ENCODE measurements at places on chromosomes 3 and 15.

GRCh38 chr3:138396752-138397410 is 37.5 kb upstream of the ESYT3 start:
- DNase-seq = no peak

DNA sequence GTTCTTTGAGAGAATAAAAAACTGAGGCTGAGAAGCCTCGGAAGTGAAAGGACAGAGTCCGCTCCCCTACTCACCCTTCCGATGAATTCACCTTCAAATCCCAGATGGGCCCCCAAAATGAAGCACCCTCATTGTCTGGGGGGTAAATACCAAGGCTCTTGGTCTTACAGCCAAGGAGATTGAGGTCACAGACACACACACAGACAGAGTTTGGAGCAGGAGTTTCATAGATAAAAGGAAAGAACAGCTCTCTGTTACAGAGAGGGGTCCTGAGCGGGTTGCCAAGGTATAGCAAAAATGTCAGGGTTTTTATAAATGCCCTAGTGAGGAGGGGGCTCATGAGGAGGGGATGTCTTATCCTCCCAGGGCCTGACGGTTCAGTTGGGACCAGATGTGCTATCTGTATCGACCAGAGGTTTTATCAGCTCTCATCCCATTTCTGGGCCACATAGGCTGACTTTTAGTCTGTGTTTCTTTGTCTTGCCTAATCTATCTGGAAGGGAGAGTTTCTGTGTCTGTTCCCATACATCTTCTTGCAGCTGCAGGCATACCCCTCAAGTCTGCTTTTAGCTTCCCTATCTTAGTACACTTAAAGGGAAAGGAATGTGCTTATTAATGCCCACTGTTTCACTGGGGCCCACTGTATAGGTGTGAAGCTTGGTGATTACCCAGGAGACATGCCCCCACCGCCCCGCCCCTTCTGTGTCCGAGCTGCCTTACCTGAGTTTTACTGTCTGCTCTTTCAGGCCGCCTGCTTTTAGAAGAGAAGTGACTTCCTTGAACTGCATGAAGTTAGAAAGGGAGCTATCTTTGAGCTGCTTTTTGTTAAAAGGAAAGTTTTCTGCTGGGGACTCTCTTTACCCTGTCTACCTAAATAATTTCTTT is 66.8 kb upstream of the ATP11B start:
- DNase-seq = no peak

GRCh38 chr3:11154036-11154952 is at the start of gene HRH1:
Gene HRH1 (plus strand): TSS chr3:11154493. CDS start chr3:11259038, 104,545 bp downstream.
- DNase-seq = no peak

- DNase-seq = no peak
Observed at GRCh38 chr15:68419301-68420175, 12.4 kb downstream of the ITGA11 start.

GRCh38 chr3:11575677-11576076 is 68.0 kb downstream of the VGLL4 start:
- no peak for DNase-seq

- no peak for DNase-seq
Observed at GRCh38 chr3:129025691-129026435, 24.8 kb downstream of the EFCC1 start.

DNA sequence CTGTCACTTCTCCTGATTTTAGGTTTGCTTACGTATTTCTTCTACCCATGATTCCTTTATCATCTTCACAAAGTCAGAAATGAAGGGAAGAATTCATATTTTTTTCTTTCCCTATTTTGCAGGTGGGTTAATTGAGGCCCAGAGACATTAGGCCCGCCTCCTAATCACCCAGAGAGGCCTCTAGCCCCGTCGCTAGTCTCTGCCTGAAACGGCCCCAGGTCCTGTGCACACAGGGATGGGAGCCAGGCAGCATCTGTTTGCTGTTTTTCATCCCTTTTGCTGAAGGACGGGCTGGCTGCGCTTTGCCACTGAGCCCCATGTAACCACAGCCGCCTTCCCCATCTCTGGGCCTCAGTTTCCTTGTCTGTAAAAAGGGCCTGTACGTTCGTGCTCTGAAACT is 135.9 kb downstream of the FBLN2 start:
- no peak for DNase-seq

- no peak for DNase-seq
Observed at GRCh38 chr3:160112996-160113395, 112.2 kb upstream of the C3orf80 start.

DNA sequence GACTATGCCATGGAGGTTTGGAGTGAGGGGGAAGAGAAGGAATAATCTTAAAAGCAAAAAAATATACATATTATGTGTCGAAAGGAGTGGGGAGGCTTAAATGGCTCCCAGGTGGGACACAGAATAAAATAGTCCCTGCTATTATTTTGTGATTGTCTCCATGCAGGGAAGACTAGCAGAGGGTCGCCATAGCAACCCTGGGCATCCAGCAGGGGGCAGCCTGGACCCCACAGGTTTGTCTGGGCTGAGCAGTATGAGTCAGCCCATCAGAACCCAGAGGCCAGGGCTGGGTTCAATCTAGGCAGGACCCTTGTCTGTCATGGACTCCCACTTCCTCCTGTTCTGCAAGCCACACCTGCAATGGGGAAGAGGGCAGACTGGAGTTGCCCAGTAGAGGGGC is 17.6 kb upstream of the LINGO1 start:
- no peak for DNase-seq

- DNase-seq = no peak
Observed at GRCh38 chr3:109678600-109678999, 341.3 kb upstream of the DPPA4 start.

DNA sequence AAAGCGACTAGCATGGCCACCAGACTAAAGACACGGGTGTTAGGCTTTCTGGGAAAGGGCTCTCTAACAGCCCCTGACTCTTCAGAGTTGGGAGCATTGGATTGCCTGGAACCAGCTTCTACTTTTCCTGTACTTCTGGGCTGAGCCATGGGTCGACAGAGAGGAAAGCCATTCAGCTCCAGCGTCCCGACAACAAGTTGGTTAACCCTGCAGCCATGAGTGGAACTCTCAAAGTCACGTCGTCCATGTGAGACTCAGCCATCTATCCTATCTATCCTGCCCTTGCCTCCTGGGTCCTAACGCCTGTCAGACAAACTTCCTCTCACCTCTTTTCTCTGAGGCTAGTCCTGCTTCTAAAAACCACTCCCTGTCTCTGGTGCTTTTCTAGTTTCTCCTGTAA is 32.6 kb upstream of the TBC1D5 start:
- no peak for DNase-seq

- DNase-seq = no peak
Observed at GRCh38 chr3:162704238-162704637, 1207.6 kb downstream of the OTOL1 start.

DNA sequence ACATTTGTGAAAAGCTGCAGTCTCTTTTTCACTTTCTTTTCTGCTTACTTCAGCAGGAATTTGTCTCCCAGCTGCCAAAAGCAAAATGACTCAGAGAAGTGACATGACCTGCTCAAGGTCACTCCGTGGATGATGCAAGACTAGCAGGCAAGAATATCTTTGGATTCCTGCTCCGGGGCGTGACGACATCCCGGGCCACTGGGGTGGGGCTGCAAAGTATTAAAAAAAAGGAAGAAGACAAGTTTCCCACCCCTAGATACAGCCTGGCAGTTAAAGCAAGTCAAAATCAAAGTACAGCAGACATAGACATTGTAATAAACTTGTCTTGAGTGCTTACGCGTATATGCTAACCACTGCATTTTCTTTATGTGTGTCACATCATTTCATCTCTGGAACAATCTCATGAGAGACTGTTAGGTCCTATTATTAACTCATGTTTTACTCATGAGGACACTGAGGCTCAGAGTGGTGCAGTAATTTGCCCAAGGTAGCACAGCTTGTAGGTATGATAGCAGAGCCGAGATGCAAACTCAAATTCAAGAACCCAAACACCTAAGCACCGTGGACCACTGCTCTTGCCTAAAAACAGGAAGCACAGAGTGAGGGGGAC is 485.2 kb upstream of the PROK2 start:
- DNase-seq = no peak

Measured in GM12891 (cell line).